ENCODE measurements at places on chromosomes 1 and 21.
A peak's percentile ranks its signal among the peaks of the same experiment; 100 is the strongest.

DNA sequence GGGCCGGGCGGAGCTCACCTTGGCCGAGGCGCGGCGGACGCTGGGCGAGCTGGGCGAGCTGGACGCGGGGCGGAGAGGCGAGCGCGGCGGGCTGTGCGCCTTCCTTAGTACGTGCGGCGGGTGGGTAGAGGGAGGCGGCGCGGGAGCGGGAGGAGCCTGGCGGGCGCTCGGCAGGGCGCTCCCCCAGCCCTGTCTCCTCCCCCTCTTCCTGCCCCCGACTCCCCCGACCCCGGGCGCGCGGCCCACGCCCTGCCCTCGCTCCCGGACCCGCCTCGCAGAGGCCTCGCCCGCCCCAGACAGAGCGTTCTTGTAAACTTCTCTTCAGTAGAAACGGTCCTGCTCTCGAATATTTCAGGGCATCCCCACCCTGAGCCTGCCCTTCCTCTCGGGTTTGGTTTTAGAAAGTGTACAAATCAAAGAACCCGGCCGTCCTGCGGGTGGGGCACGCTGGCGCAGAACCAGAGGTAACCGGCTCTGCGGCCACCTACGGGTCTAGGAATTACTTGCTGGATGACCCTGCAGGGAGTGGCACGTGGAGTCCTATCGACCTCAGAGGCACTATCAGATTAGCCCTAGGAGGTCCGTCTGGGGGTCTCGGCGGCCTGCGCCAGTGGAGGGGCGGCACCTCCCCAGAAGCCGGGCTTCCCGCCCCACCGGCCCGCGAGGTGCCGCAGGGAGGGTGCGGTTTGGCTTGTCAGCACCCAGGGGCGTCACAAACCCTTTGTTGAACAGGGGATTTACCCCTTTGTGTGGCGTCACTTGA, at the start of gene S100A10:
Gene S100A10 (minus strand): TSS at position 126 of the 763 bp plus-strand sequence. CDS start 7,629 bp downstream, outside the sequence.
- DNase-seq, result peak; percentile 49

DNA sequence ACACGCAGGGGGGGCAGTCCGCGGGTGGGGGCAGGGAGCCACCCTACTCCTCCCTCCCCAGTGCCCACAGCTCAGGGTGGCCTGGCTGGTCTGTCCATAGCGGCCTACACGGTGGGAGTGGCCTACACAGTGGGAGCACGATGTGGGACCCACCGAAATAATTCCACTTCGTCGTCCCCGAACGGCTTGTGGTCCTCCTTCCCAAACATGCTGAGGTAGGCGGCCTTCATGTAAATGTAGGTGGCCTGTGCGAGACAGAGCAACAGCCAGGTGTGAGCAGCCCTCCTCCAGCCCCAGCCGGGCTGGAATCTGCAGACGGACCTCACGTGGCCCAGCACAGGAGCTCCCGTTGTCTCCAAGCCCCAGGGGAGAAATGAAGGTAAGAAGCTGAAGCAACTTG, 34.4 kb downstream of the TTC39A start:
- no peak for DNase-seq

GRCh38 chr1:8201331-8201861, 116.5 kb upstream of the SLC45A1 start:
- no peak for DNase-seq

DNA sequence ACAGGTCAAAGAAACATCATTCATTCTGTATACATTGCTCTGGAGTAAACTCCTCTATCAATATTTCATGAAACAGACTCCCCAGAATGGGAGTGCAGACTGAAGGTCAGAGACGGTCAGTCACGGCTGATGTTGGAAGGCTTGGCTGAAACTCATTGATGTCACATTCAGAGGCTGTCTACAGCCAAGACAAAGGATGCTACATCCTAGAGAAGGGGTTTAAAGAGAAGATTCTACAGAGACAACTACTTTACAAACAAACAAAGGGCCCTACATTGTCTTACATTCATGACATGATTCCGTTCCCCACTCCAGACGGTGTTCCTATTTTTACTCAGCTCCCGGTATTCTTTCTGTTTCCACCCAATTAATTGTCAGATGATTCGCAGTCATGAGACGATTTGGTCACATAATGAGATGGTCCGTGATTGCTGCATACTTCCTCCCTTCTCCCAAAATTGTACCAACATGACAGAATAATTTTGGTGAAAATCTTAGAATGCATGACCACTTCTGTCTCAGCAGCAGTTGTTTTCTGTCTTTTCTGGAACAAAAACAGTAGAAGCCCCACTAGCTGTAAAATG, 73.8 kb upstream of the VAV3 start:
- no peak for DNase-seq

DNA sequence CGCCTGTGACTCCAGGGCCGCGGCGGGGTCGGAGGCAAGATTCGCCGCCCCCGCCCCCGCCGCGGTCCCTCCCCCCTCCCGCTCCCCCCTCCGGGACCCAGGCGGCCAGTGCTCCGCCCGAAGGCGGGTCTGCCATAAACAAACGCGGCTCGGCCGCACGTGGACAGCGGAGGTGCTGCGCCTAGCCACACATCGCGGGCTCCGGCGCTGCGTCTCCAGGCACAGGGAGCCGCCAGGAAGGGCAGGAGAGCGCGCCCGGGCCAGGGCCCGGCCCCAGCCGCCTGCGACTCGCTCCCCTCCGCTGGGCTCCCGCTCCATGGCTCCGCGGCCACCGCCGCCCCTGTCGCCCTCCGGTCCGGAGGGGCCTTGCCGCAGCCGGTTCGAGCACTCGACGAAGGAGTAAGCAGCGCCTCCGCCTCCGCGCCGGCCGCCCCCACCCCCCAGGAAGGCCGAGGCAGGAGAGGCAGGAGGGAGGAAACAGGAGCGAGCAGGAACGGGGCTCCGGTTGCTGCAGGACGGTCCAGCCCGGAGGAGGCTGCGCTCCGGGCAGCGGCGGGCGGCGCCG, at the start of gene SIM2:
Gene SIM2 (plus strand): TSS at position 135 of the 565 bp plus-strand sequence. CDS start 632 bp downstream, outside the sequence.
- DNase-seq, result no peak

DNA sequence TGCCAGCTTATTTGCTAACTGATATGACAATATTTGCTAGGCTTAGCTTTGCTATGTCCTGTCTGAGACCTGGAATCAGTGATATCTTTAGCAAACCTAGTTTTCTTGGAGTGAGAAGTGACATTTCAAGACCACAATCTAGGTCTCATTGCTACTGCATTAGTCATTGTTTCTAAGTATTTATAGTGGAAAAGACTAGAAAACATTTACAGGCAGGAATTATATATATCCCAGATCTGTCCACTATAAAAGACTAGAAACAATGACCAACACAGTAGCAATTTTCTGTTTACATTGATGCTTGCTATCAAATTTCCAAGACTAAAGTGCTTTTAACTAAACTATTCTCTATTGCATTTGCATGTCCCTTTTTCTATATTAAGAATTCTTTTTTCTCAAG, 5.0 kb upstream of the RGS18 start:
- DNase-seq, result no peak

GRCh38 chr1:109716570-109717090, 4.6 kb downstream of the GSTM5 start:
- DNase-seq, result no peak

DNA sequence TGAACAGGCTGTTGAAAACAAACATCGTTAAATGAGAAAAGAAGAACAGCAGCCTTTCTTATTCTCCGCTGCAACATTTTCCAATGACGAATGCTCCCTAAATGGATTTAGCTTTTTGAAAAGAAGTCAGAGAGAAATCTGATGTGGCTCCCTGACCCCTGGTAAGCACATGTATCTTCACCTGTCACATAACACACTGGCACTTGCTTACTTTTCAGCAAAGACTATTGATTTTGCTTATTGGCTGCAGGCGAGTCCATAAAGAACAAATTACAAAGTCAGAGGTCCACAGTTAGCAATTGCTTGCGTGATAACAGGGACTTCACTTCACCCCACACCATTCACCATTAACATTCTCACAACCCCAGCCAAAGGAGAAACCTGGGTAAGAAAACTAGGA, 362.8 kb downstream of the GPATCH2 start:
- no peak for DNase-seq

DNA sequence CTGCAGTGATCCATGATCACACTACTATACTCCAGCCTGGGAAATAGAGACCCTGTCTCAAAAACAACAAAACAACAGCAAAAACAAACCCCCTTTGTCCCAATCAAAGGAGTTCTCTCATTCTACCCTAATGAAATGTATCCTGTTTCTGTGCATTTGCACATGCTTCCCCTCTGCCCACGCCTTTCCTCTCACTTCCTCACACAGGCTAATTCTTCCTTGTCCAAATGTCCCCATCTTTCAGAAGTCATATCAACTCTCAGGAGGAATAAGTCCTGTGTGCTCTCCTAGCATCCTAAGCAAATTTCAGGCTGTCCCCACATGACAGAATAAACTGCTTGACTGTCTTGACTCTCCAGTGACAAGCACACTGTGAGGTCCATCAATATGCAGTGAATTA, 8.1 kb upstream of the ATP1B1 start:
- no peak for DNase-seq

Data from stimulated activated CD4-positive, alpha-beta T cell treated with anti-CD3 and anti-CD28 coated beads, TNF-alpha, amount 100 ng/mL, for 1 hour (primary cell).